ENCODE measurements at places on chromosomes 11 and 22. TPM values are rescaled to one million over a fixed set of nuclear protein-coding genes. Genes with fewer than 3 reads are reported as not detected.

CLNS1A gene
- total RNA-seq = 224 TPM

NELL1 gene
- total RNA-seq = not detected

ALDH3B2 gene
- 0.72 TPM for total RNA-seq

OR51B5 gene
- total RNA-seq = 15.1 TPM

DNA sequence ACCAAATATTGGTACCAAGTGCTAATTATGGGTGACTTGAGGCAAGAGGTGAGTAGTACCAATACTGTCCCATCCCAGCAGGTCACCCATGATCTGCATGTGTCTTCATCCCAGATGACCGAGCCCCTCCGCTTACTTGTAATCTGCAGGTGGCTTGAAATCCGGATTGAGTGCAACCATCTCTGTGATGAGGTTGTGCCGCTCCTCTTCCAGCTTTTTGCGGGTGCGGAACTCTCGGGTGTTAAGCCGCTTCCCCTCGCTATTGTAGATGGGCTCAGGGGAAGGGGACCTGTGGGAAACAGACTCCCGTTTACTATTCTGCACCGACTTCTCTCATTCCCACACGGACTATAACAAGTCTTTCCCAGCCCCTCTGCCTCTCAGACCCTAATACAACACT, 8.2 kb downstream of the SF1 start:
- DNase-seq = no peak

DNA sequence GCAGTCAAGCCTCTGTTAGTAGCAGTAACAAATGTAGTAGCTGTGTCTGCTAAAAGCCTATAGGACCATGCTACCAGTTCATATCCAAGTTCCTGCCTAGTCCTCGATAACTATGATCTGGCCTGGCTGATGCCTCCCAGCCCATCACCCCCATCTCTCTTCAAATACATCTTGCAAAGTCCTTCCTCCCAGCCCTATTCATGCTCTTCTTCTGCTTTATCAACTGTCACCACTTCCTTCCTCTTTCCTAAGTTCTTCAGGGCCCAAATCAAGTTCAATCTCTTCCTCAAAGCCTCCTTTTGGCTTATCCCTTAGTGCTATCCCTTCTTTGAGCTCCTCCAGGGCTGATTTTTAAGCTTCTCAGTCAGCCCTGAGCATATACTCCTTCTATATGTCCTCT, 150.9 kb upstream of the THY1 start:
- no peak for DNase-seq

GRCh38 chr11:64774144-64774543, 4.2 kb downstream of the SF1 start:
- no peak for DNase-seq

Data from SK-MEL-5 (cell line).